ENCODE measurements at places on chromosomes 11 and 22. TPM values are rescaled to one million over a fixed set of nuclear protein-coding genes. Genes with fewer than 3 reads are reported as not detected.

Gene CCDC73
- not detected for total RNA-seq

Gene TUB
- total RNA-seq, result 16.4 TPM

Gene KCNQ1
- not detected for total RNA-seq

Gene OR10A5
- total RNA-seq, result not detected

Gene CHEK2
- total RNA-seq, result 8.3 TPM

Gene RIN1
- 19.5 TPM for total RNA-seq

Gene PHLDB1
- total RNA-seq, result 157 TPM

Gene CYB5R2
- total RNA-seq, result 4.3 TPM

Gene HMOX1
- total RNA-seq, result 169 TPM

Gene CADM1
- 5.5 TPM for total RNA-seq

Gene SCYL1
- 105 TPM for total RNA-seq

Measured in smooth muscle cell of the pulmonary artery (primary cell).